ENCODE measurements at places on chromosomes 2 and 18.

DNA sequence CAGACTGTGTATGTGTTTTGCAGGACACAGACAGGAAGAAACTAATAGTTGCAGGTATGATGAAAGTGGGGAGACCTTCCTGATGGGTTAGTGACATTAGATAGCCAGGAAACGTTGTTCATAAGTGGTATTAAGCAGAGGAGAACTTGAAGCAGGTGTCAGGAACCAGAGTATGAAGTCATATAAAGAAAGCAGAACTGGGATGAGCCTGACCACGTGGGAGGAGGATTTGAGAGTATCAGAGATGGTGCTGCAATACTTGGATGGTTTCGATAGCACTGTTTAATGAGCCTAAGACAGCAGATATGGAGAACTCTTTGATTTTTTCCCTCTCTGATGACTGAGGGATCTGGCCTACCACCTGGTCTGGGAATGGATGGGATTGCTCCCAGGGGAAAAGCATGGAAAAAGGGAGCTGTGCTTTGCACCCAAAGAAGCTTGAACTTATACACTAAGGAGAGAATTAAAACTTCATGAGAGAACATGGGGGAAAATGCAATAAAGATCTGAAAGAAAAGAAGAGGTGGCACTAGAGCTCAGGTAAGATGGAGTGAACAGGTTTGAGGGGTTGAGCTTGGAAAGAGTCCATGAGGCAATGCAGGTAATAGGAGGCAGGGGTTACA, 226.0 kb upstream of the LRRTM1 start:
- DNase-seq = no peak

DNA sequence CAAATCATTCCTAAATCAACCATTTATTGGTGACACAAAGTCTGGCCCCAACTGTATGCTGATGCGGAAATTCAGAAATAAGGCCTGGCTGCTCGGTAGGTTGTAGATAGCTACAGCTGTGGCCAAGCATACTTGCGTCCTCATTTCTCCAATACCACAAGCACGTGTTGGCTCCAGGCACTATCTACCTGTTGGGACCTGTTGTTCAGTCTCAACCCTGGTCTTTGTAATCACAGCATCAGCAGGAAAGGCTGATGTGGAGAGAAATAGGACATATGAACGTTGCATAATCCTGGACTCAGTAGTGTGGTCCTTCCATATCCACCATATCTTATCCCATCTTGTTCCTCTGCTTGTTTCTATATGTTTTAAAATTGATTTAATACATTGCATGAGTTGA, 212.6 kb downstream of the PMAIP1 start:
- no peak for DNase-seq

DNA sequence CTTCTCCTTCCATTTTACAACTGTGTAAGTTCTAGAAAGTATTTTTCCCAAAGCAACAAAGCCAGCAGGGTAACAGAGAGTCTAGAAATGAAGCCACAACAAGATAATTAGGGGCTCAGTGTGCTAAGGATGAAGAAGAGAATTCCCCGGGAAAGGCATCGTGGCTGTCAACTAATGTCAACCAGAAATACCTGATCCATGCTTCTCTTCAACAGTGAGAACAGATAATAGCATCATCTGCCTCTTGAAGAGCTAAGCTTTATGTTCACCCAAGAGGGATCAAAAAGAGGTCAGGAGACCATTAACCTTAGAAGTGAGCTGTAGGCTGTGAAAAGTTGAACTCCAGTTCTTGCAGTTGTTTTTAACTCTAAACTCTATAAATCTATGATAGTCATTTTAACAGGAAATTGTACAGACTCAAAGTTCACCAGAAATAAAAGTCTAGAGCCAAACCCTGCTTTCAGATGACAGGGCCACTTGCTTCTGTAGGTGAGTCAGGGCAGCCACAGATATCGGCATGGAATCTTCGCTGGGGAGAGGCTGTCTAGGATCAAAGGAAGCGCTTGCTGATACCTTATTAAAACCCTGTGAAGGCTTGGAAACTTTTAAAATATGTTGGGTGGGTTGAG, 540.7 kb upstream of the ID2 start:
- DNase-seq = no peak

GRCh38 chr2:85785871-85786270, 32.1 kb downstream of the ATOH8 start:
- DNase-seq = no peak

DNA sequence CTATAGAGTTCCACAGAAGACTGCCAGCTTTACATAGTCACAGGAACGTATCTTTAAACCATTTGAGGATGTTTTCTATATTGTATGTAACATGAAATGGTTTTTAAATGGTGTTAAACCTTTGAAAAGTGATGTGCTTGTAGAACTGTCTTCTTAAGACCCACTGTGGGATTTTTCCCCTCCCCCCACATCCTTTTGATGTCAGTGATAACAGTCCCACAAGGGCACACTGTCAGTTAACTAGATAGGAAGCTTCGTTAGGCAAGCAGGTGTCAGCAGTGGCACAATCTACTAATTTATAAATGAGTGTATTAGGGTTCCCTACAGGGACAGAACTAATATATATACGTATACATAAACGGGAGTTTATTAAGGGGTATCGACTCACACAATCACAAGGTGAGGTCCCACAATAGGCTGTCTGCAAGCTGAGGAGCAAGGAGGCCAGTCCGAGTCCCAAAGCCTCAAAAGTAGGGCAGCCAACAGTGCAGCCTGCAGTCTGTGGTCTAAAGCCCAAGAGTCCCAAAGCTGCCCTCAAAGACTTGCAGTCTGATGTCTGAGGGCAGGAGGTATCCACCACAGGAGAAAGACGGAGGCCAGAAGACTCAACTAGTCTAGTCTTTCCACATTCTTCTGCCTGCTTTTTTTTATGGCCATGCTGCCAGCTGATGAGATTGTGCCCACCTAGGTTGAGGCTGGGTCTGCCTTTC, 23.8 kb upstream of the HNRNPLL start:
- no peak for DNase-seq

DNA sequence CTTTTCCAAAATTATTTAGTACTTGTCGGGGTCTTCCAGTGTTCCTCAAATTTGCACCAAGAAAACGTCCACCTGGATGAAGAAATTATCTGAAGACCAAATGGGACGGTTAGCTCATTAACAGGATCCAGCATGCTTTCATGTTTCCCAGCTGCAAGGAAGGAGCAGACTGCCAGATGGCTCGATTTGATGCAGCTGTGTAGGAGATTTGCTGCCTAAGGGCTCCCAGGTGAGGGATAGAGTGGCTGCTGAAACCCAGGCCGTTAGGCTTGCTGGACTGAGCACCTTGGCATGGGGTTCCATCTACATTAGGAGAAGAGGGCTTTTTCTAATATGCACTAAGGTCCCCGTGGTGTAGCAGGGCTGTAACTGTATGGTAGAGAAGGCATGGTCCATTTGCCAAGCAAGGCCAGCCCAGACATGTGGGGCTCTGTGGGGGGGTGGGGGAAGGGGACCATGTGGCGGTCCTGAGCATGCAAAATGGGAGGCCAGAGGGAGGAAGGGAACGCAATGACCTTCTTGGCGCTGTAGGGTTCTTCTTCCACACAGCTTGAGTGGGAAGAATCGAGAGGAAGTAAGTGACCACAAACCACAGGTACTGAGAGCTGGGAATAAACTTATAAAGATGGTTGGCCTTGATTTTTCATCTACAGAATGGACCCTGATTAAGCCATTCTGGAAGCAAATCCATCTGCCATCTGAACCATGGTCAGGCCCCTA, 144.0 kb downstream of the TMEM163 start:
- no peak for DNase-seq
